ENCODE measurements at places on chromosomes 11 and 22.

- no peak for DNase-seq
Observed at GRCh38 chr11:128397362-128397761, 190.0 kb downstream of the ETS1 start.

- peak; percentile 22 for DNase-seq
Observed at GRCh38 chr11:119759324-119759723, 30.3 kb upstream of the NECTIN1 start.

- no peak for DNase-seq
Observed at GRCh38 chr11:30313580-30313979, 9.3 kb upstream of the ARL14EP start.

- no peak for DNase-seq
Observed at GRCh38 chr11:23540101-23540561, 679.9 kb upstream of the CCDC179 start.

GRCh38 chr11:60281485-60281884, 1.0 kb downstream of the MS4A4A start:
- DNase-seq: no peak

- DNase-seq: no peak
Observed at GRCh38 chr11:133339495-133340140, 192.7 kb downstream of the OPCML start.

DNA sequence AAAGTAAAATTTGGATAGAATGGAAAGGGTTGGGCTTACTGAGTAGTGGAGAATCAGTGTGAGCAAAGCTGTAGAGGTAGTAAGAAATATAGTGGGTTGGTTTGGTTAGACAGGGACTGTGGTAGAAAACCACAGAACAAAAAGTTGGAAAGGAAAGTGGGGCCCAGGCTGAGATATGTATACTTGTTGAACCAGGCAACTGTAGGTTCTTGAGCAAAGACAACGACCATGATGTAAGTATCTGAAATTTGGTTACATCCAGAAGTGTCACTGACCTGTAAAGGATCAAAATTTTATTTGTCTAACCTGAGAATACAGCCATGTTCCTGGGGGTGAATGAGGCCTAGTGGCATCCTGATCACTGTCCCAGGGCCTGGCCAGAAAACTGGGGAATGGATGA, 114.1 kb downstream of the STIM1 start:
- no peak for DNase-seq

GRCh38 chr11:45724153-45724552, 58.7 kb upstream of the CHST1 start:
- DNase-seq: no peak

GRCh38 chr11:47593492-47593933, 698 bp downstream of the C1QTNF4 start:
- DNase-seq: no peak

DNA sequence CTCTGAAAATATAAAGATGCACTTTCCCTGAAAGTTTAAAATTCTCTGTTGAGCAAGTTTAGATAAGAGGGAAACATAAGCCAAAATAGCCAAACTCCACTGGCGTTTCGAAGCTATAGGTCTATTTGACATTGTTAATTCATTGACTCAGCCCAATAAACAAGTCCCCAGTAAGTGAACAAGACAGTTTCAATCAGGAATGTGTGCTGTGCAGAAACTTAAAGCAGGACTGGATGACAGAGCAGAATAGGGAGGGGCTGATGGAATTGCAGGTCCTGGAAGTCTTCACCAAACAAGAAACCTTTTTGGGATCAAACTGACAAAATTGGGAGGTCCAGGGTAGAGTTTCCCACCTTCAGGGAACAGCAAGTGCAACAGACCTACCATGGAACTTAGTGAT, 8.9 kb upstream of the KDM4E start:
- DNase-seq: no peak

- DNase-seq: peak; percentile 49
Observed at GRCh38 chr11:123111465-123111864, 49.5 kb upstream of the HSPA8 start.

DNA sequence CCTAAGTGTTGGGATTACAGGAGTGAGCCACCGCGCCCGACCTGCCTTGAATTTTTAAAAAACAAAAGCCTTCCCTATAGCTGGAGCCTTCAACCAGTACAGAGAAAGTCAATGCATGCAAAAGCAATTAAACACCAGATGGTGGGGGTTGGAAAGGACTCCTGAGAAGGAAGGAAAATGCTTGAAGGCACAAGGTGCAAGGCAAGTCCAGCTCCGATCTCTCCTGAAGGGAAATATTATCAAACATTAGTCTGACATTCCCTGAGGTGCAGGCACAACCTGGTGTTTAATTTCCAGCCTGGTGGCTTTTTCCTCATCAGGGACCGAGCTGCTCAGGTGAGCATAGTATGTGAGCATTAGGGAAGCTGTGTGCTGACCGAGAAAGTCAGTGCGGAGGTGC, 12.9 kb upstream of the RAPSN start:
- no peak for DNase-seq

GRCh38 chr11:122100037-122100755, 15.8 kb downstream of the BLID start:
- DNase-seq: peak; percentile 75

- DNase-seq: no peak
Observed at GRCh38 chr11:89608234-89608966, 101.7 kb upstream of the TRIM77 start.

GRCh38 chr22:31289344-31289743, 2.9 kb downstream of the PIK3IP1 start:
- no peak for DNase-seq

- DNase-seq: no peak
Observed at GRCh38 chr11:69293087-69293486, 868 bp upstream of the MYEOV start.

DNA sequence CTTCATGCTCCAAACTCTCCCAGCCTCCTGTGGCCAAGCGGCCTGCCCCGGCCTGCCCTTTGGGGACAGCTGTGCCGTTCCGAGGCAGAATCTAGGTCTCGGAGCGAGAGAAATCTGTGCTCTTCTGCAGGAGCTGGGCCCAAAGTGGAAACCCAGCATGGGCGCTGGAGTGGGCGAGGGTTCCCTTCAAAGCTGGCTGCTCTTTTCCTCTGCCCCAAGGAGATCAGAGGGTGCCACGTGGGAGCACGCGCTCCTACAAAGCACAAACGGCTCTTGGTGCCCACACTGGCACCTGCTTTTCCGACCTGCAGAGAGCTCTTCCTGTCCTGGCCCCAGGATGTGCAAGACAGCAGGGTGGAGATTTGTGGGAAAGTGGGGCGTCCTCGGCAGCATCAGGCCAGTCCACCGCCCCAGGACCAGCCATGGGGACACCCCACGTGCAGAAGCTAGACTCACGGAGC, 6.9 kb downstream of the OSBPL5 start:
- no peak for DNase-seq

DNA sequence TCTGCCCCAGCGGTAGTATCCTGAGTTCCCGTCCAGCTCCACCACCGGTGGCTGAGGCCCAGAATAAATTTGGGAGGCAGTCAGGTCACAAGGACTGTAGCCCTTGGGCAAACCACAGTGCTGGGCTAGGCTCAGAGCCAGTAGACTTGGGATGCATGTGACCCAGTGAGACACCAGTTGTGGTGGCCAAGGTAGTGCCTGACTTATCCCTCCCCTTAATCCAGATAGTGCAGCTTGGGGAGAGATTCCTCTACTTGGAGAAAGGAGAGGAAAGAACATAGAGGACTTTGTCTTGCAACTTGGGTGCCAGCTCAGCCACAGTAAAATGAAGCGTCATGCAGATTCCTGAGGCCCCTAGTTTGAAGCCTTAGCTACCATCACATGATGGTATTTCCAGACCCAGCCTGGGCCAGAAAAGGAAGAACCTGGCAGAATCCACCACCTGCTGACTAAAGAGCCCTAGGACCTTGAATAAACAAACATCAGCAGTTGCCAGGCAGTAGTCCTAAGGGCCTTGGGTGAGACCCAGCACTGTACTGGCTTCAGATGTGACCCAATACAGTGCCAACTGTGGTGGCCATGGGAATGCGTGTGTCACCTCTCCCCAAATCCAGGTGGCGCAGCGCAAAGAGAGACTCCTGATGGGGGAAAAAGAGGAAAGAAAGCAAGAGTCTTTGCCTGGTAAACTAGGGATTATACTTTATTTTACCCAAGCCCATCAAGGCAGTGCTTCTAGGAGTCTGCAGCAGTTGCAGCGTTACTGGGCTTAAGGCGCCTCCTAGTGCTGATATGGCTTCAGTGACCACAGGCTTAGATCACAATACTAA, 17.0 kb upstream of the DDX10 start:
- peak; percentile 61 for DNase-seq

DNA sequence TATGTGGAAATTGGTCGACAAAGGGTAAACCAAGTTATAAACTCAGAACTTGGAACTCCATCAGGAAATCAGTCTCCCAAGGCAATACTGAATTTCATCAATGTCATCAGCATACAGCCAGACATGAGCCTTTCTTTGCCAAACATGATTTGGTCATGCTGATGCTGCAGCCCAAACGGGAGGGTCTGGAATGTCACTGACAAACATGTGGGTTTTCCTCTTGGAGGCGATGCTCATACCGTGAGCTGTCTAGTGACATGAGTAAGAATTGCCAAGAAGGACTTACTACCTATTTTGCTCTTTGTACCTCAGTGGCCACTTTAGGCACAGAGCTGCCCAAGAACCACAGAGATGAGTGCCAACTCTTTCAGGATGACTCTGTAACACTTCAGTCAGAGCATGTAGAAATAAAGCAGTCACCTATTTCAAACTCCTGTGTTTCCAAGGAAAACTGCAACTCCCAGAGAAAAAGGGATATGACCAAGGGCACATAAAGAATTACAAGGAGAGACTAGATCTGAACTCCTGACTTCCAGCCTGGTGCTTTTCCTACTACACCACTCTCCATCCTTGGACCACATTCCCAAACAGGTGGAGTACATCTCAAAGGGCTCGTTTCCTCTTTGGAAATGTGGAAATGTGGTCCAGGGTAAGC, 24.3 kb upstream of the MRGPRX2 start:
- no peak for DNase-seq

DNA sequence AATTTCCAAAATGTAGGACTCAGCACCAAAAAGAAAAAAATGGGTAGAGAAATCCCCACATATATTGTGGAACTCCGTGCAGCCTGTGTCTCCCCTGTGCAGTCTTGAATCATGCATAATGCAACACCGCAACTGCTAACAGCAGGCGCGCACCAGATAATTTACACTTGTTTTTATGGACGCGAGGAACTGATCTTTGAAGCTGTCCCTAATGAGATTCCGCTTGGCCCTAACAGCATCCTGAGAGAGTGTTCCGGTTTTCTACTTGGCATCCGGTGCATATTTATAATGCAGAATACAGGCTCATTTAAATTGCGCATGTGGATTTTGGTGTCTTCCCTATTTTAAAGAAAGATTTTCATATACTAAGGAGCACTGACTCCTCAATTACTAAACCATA, 21.1 kb downstream of the MPPED2 start:
- DNase-seq: no peak

DNA sequence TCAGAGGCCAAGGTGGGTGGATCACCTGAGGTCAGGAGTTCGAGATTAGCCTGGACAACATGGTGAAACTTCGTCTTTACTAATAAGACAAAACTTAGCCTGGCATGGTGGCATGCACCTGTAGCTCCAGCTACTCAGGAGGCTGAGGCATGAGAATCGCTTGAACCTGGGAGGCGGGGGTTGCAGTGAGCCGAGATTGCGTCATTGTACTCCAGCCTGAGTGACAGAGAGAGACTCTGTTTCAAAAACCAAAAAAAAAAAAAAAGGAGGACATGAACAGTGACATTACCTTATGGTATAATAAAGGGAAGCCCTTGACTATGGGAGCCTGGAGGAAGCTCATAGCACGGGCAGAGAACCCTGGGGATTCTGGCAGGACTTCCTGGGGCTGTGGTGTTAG, 16.5 kb upstream of the PLEKHB1 start:
- DNase-seq: no peak

DNA sequence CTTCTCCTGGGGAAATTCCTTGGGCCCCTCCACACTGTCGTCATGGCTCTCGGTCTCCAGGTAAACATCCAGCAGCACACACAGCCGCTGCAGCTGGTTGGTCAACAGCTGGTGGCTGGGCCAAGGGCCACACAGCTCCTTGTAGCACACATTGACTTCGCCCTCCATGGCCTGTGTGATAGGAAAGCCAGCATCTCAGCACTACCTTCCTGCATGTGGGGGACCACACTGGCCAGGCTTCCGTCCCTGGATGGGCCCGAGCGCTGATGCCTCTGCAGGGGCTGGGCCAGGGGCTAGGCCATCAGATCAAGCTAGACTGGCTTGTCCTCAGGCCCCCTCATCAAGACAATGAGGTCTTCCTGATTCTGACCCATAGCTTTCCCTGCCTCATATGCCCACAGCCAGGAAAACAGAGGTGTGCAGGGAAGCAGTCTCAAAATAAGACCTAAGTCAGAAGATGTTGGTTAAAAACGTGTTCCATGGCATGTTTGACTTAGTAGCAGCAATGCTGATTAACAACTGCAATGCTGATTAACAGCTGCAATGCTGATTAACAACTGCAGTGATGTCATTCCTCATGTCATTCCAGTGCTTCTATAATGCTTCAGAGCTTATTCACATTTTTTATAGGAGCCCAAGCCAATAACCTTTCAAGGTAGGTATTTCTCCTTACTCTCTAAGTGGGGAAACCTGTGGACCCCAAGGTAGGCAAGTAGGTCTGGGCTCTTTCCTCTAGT, 31.3 kb downstream of the NEFH start:
- no peak for DNase-seq

- no peak for DNase-seq
Observed at GRCh38 chr11:14577292-14577691, 57.1 kb upstream of the PSMA1 start.

- no peak for DNase-seq
Observed at GRCh38 chr11:46555267-46556054, 38.4 kb downstream of the AMBRA1 start.

GRCh38 chr22:34502821-34503220, 563.1 kb upstream of the ISX start:
- DNase-seq: no peak

DNA sequence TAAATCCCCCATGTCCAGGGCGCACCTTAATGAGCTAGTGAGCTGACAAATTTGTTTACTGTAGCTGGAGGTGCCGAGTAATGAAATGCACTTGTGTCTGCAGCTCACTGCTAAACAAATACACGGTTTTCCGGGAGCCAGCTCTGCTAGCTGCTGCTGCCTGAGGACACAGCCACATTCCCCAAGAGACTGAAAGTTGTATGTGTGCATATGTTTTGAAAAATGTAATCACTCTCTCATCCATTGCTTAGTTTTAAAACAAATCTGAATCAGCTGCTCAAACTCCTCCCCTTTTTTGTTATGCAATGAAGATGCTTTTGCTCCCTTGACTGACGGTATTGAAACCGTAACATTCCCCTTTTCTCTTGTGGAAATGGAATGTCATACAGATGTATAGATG, 62.4 kb upstream of the NNMT start:
- DNase-seq: peak; percentile 59

DNA sequence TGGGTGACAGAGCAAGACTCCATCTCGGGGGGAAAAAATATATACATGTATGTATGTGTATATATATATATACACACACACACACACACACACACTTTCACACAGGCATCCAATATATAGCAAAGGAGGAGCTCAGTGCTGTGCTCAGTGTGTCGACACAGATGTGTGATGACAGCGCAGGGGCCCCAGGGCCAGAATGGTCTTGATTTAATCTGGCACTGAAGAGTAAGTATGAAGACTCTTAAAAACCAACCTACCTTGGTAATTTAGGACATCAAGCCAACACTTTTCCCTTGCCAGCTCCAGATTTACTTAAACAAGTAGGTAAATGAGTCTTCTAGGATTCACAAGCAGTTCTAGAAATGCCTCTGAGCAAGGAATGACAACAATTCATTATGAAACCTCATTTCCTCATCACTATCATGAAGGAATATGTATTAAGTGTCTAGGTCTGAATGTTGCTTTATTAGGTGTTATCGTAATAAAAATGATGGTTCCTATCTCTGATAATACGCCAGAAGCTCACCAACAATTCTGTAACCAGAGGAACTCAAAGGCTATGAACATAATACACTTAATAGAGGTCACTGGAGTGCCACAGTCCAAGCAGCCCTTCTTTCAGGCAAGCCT, 71.5 kb downstream of the SGSM3 start:
- no peak for DNase-seq

Data from DMS79 (cell line).